ENCODE measurements at places on chromosomes 2 and 18.
A peak's percentile ranks its signal among the peaks of the same experiment; 100 is the strongest.

GRCh38 chr2:146544701-146545100, 1300.1 kb upstream of the ACVR2A start:
- DNase-seq = no peak

- DNase-seq = peak; percentile 98
These were observed 29.0 kb upstream of the CFAP36 start for GRCh38 chr2:55490554-55490953.

DNA sequence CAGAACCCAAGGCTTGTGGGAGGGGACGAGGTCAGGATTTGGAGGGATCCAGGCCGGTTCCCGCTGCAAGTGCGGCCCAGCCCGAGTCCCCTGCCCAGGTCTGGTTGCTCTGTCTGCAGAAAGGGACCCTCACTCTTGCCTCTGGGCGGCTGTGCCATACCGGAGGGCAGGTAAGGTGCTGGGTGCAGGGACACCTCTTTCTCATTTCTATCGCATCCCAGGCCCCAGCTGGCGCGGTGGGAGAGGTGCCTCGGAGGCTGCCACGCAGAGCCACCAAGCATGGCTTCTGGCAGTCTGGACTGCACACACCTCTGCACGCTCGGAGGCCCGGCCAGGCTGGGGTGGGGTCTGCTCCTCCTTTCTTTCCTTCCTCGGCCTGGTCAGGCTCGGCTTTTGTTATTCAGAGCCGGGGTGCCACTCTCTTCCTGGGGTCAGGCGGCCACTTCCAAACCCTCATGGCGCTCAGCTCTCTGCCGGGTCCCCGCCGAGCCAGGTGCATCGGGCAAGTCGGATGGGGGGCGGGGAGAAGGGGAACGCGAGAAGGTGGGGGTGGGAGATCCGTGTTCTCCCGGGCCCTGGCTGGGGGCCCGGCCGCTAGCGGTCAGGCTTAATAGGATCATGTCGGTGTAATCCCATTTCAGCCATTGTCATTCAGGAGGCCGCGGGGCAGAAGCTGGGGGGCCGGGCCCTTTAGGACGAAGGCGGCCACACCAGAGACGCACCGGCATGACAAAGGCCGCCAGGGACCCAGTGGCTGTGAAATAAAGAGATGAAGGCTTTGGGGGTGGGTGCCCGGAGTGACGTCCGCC, 9.0 kb downstream of the GBX2 start:
- DNase-seq = no peak

- DNase-seq = no peak
These were observed 695.5 kb downstream of the NYAP2 start for GRCh38 chr2:226095058-226095457.

DNA sequence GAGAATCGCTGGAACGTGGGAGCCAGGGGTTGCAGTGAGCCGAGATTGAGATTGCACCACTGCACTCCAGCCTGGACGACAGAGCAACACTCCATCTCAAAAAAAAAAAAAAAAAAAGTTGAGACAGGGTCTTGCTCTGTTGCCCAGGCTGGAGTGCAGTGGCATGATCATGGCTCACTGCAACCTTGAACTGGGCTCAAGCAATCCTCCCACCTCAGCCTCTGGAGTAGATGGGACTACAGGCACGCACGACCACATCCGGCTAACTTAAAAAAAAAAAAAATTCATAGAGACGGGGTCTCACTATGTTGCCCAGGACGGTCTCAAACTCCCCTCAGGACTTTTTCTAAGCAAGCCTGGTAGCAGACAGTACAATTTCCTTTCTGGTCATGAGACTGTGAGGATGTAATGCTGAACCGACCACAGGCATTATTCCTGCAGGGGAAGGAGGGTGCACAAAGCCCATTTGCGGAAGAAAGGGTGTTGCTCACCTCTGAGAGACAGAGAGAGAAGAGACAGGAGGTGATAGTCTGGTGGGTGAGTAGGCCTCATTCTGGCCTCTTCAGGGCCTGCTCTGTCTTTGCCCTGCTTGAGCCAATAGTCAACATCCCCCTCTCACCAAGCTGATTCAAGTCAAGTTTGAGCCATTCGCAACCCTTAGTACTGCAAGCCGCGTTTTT, 205.3 kb downstream of the ZFP36L2 start:
- DNase-seq = no peak

DNA sequence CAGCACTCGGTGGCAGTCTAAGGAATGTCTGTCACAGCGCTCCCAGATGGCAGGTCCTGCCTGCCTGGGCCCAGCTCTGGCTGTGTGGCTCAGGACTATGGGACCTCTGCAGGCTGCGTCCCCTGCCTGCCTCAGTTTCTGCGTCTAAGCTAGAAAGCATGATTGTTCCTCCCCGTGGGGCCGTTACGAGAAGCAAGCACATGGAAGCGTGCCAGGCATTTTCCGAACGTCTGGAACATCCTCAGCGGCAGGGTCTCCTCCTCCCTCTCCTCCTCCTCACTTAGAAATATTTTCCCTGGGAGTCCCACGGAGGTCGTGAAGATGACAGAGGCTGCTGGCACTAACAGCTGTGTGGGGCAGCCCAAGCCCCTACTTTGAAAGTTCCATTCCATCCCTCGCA, 43.3 kb downstream of the LRRFIP1 start:
- DNase-seq = no peak

DNA sequence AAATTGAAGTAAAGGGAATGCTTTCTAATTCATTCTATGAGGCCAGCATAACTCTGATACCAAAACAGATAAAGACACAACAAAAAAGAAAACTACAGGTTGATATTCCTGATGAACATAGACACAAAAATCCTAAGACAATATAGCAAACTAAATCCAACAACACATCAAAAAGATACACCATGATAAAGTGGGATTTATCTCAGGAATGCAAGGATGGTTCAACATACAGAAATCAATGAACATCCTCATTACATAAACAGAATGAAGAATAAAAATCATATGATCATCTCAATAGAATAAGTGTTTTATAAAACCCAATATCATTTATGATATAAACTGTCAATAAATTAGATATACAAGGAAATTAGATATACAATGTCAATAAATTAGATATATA, 65.7 kb downstream of the ZSWIM2 start:
- DNase-seq = no peak

DNA sequence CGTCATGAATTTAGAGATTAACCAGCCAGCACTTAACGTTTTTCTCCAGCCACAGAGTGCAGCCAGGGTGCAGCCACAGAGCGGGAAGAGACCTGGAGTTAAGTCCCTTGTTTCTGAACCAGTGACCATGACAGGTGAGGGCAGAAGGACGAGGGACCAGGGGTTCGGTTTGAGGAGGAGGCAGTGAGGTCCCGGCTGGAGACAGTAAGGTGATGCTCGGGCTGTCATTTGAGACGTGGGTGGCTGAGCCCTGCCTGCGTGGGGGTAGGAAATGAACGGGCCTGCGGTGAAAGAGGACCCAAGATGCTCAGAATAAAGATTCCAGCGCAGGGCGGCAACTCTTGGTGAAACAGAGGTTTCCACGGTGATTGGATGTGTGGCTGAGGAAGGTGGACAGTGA, 205.9 kb downstream of the SNTG2 start:
- DNase-seq = no peak

DNA sequence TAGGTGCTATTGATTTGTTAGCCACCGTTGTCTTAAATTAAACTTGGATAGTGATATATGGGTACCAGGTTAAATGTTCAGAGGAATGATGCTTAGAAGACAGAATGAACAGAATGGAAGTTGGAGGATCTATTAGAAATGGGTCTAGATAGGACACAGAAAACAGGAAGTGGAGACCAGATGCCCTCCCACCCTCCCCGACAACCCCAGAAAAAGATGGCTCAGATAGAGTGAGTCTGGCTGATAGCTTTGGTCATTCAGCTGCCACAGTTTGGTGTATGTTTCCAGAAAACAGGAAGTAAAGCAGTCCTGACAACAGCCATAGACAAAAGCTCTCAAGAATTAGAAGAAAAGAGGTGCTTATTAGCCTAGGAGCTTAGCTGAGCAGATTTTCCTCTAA, 71.5 kb upstream of the DSG1 start:
- DNase-seq = no peak

GRCh38 chr2:164014791-164015190, 279.0 kb upstream of the FIGN start:
- no peak for DNase-seq

- DNase-seq = no peak
These were observed 511.5 kb downstream of the TNS1 start for GRCh38 chr2:217491271-217491670.

- no peak for DNase-seq
These were observed 27.2 kb upstream of the PTPN2 start for GRCh38 chr18:12911025-12911928.

- peak; percentile 54 for DNase-seq
These were observed 90.1 kb upstream of the TGFA start for GRCh38 chr2:70643715-70644114.

DNA sequence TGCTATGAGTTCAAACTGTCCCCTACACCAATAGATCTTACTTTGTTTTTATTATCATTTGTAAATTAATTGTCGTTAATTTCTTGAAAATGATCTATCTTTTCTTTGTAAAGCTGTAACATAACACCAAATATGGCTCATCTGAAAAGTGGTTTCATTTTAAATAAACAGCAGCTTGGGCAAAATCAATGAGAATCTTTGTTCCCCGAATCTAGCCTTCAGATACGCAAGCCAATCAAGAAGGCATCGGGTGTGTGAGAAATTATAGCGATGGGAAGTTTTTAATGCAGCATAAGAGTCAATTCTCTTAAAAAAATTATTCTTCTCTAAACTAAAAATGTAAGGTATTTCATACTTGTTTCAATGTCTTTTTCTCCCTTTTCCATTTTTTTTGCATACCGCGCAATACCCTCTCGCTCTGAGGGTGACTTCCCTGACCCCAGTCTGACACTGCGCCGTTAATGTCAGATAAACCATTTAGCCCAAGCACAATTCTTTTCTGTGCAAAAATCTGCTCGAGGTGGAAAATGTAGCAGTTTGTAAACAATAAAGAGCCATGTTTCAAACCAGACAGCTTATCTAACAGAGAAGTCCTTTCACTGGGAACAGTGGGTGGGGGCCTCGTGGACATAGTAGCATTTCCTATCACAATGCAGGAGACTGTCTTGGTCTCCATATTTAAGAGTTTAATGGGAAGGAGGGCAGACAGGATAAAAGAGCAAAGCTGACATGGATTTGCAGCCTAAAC, 129.4 kb downstream of the TCF4 start:
- DNase-seq = no peak

Data from NCI-H1694 (cell line).